ENCODE measurements at places on chromosomes 11 and 22.

DNA sequence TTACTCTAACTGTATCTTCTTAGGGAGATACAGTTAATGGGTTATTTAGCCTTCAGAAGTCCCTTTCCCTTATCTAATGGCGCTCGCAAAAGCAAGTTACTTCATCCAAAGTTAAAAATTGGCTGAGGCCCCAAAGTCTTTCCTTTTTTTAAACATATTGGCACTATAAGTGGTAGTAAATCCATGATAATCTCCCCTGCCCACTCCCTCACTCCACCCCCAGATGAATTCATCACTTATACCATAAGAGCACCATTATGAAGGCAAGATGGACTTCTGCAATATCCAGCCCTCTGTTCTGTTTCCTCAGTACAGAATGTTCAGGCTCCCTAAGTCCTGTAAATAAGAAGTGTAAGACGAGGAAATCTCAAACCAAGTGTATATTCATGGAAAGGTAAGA, 37.7 kb downstream of the CHKA start:
- no peak for DNase-seq

DNA sequence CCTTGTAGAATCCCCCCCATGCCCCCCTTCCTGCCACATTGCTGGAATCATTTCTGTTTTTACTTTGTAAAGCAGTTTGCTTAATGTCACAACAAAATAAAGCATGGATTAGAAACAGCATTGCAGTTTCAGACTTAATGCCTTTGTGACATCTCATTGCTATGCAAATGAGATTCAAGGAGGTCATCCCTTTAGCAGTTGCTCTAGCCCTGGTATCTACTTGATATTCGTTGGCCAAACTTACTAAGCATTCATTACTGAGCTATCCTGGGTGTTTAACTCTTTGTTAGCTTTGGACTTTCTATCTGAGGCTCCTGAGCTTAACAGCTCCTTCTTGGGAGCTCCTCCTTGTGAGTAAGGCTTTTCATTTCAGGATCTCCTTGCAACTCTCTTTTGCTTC, 16.3 kb downstream of the FAT3 start:
- DNase-seq = no peak

- no peak for DNase-seq
These were observed 176.5 kb upstream of the TTC12 start for GRCh38 chr11:113137713-113138529.

GRCh38 chr11:84212468-84213390, 926.6 kb upstream of the CCDC90B start:
- no peak for DNase-seq

- DNase-seq = no peak
These were observed 55.7 kb upstream of the SORL1-AS1 start for GRCh38 chr11:121508449-121508848.

DNA sequence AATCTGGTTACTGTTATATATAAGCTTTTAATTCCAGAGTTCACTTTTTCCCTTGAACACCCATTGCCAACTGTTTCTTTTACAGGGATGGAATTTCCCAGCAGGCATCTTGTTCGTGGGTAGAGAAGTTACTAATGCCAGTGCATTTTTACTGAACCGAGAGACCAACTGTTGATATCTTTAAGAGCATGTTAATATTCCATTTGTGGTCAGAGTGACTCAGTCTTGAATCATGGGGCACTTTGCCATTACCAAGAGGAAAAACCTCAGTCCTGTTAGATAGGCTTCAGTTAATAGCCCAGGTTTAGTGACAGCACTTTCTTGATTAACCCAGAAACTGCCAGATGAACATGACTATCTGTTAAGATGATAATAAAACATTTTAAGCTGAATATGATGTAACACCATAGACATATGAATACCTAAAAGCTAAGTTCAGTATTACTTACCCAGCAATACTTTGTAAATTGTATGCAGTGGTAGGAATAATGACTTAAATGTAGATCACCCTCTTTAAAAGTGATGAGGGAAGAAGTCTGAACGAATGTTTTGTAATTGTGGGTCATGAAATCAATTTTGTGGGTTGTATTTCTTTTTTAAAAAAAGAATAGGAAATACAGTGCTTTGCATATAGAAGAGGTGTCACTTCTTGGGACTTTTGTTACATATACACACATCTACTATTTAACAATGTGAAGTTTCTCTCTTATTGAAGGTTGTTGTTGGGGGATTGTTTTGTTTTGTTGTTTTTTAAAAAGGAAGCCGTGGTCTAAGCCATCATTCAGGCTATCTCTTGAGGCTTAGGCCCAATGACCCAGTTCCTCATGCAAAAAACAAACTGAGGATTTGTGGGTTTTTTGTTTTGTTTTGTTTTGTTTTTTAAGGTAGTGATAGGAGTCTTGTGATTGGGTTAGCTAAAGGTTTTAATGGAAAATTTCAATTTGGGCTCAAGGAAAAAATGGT, 79.2 kb upstream of the GRIK4 start:
- no peak for DNase-seq

DNA sequence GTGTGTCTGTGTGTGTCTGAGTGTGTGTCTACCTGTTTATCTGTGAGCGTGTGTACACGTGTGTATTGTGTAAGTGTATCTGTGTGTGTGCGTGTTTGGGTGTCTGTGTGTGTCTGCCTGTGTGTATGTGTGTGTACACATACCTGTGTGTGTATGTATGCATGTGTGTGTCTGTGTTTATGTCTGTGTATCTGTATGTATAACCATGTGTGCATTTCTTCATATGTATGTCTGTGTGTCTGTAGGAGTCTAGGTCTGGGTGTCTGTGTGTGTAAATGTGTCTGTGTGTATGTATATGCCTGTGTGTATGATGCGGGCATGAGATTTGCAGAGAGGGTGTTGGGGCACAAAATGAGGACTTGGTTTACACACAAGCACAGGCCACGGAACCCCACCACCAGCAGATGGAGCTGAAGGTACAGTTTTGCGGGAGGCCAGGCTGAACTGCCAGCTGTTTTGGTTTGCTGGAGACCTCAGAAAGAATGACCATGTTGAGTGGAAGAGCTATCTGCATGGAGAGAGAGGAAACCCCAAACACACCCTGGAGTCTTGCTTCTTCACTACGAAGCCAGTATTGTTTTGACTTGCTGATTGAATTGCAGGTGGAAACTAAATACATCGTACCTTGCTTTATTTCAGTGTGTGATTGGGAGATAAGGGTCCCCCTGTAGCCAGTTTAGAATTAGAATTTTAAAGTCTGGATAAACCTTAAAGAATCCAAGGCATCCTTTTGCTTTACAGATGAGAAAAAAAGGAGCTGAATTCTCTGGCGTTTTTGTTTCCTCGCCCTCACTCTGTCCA, 497.2 kb downstream of the NTM start:
- peak; percentile 15 for DNase-seq

GRCh38 chr22:25540908-25541660, 23.4 kb upstream of the GRK3 start:
- DNase-seq = no peak

DNA sequence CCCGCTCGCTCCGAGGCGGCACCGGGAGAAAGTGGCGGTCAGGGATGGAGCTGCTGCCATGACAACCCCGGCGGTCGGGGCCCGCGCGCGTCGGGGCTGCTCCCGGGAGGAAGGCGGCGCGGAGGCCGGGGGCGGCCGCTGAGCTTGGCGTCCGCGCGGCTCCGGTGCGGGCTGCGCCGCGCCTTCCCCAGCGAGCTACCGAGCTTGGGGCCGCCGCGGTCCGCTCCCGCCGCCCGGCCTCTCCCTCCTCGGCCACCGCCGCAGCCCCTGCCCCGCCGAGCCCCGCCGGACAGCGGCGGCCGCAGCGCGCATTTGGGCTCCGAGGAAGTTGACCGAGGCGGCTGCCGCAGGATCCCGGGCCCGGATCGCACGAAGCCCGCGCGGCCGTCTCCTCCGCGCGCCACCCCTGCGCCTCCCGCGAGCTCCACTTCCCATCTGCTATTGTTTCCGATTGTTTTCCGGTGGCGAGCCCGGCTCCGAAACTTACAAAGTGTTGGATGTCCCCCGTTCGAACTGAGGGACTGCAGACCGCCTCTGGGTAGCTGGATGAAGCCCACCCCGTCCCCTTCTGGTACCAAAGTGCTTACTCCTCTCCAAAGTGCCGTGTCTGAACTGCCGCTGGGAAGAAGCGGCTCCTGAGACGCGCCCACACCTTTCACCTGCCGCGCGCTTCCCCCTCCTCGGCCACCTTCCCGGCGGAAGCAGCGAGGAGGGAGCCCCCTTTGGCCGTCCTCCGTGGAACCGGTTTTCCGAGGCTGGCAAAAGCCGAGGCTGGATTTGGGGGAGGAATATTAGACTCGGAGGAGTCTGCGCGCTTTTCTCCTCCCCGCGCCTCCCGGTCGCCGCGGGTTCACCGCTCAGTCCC, 540.3 kb downstream of the NTM start:
- no peak for DNase-seq

DNA sequence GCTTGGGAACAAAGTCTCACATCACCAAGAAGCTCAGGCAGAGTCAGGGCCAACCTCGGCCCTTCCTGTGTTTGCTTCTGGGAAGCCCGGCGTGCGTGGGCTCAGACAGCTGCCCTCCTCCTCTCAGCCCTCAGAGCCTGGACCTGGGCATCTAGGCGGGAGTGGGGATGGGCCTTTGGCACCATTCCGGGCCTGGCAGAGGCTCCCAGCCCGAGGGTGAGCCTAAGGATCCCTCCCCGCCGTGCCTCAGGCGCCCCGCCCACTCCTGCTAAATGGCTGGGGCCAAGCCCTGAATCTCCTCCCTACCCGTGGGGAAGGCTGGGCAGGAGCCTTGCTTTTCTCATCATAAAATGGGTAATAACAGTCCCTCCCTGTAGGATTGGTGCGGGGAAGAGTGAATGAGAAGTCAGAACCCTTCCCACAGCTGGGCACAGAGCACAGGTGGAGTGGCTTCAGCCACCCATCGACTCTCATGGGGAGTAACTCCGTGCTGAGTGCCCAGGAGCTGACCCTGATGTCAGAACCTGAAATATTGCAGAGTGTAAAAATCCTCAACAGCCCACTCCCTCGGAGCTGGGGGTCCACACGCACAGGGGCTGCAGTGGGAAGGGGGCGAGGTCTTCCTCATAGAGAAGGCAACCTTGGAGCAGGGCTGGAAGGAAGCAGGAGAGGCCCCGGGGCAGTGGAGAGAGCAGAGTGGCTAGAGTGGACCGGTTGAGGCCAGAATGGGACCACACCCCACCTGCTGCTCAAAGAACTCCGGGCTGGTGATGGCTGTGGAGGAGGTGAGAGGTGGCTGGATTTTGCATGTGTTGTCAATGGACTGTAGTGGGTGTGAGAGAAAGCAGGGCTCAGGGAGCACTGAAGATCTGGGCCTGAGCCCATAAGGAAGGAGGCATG, 18.8 kb upstream of the CDKN1C start:
- no peak for DNase-seq

- DNase-seq = no peak
These were observed 42.5 kb downstream of the SBF1 start for GRCh38 chr22:50432131-50432876.

GRCh38 chr22:29382580-29383302, 5.6 kb downstream of the AP1B1 start:
- DNase-seq = no peak

- DNase-seq = peak; percentile 8
These were observed 1.1 kb downstream of the TAF1D start for GRCh38 chr11:93740031-93740729.

DNA sequence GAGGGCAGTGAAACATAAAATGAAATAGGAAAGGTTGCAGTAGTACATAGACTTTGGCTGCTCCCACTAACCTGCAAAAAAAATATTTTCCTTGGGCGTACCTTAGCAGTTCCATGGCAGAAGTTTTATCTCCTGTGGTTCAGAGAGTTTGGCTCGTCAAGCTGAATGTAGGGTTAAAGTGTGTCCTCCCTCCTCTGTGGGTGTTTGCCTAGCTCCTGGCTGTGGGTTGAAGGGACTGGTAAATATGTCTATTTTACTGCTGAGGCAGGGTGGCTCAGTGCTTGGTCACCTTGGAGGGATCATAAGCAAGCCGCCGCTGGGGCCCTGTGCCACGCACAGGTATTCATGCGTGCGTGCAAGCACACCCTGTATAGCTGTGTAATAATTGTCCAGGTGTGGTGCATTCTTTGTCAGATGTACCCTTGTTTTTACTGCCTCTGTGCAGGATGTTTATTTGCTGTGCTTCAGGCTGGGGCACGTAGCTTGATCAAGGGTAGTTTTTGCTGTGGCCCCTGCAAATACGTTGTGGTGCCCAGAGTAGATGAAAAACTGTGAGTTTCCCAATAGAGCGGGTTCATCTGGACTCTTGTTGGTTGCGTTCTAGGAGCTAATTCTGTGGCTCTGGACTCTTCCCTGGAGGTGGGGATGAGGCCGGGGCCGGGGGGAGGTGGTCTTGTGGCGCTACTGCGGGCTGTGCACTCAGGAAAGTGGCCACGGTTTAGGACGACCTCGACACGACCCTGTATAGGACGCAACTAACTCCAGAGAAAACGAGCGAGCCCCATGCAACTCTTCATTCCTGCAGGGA, 732 bp upstream of the SORL1 start:
- no peak for DNase-seq

GRCh38 chr11:57263351-57263750, 26.3 kb upstream of the APLNR start:
- no peak for DNase-seq

- no peak for DNase-seq
These were observed 5.1 kb downstream of the CD82 start for GRCh38 chr11:44570411-44571155.

- DNase-seq = no peak
These were observed 188.6 kb downstream of the HIPK3 start for GRCh38 chr11:33445761-33446161.

GRCh38 chr11:7490535-7490934, 5.2 kb downstream of the OLFML1 start:
- no peak for DNase-seq

Measured in CD4-positive, alpha-beta T cell treated with Interferon gamma for 1 hour (primary cell).